Dermis lymphatic vessel endothelial cell (primary cell): ENCODE measurements at places on chromosomes 5 and 9. TPM values are rescaled to one million over a fixed set of nuclear protein-coding genes. Genes with fewer than 3 reads are reported as not detected.

ADGRD2 gene
- not detected in 2 replicates for total RNA-seq

PCDHGA6 gene
- 2.4 and 2.9 TPM in 2 replicates for total RNA-seq

OR1Q1 gene
- not detected in 2 replicates for total RNA-seq

DMRT3 gene
- not detected in 2 replicates for total RNA-seq

SNCAIP gene
- 8.9 and 30.5 TPM in 2 replicates for total RNA-seq

PCDHB6 gene
- total RNA-seq = 0.09 and 0.11 TPM in 2 replicates

PDE4D gene
- total RNA-seq = 40.9 and 41.7 TPM in 2 replicates

TMEM8B gene
- 0.11 and 0.17 TPM in 2 replicates for total RNA-seq

IFNB1 gene
- total RNA-seq = not detected in 2 replicates

TOR4A gene
- 24.7 and 25.0 TPM in 2 replicates for total RNA-seq

STKLD1 gene
- total RNA-seq = 0.69 and 0.98 TPM in 2 replicates
